ENCODE measurements at places on chromosomes 1 and 21.

DNA sequence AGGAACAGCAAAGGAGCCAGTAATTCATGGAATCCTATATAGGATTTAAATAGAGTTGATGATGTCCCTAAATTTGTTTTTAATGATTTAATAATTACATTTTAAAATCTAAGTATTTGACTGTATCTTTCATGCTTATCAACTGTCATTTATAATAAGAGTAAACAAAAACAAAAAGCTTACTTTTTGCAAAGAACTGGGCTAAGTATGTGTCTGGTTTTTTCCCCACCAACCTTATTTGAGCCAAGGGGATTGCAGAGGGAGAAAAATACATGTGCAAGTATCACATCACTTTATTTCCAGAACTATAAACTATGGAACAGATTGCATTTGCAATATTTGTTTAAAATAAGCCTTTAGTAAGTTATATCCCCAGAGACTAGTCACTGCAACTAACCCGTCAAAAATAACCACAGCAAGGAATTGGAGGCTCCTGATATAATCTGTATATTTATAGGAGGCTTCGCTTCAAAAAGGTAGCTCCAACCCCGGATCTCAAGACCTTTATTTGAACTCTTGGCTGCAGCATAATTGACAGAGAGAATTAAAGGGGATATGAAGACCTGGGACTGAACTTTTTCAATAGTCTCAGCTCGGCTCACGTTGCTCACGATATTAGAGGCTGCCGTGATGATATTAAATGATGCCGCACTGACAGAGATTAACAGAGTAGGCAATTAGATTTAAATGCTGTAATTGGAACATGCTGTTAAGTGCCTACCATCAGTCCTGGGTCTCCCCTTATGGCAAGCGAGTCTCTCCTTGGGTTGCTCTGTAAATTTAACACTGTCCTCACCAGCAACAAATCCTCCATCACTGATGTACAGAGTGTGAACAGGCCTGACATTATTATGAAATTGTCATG, 329.1 kb upstream of the NFIA start:
- no peak for DNase-seq

- no peak for DNase-seq
Observed at GRCh38 chr1:5648410-5649165, 343.6 kb downstream of the NPHP4 start.

DNA sequence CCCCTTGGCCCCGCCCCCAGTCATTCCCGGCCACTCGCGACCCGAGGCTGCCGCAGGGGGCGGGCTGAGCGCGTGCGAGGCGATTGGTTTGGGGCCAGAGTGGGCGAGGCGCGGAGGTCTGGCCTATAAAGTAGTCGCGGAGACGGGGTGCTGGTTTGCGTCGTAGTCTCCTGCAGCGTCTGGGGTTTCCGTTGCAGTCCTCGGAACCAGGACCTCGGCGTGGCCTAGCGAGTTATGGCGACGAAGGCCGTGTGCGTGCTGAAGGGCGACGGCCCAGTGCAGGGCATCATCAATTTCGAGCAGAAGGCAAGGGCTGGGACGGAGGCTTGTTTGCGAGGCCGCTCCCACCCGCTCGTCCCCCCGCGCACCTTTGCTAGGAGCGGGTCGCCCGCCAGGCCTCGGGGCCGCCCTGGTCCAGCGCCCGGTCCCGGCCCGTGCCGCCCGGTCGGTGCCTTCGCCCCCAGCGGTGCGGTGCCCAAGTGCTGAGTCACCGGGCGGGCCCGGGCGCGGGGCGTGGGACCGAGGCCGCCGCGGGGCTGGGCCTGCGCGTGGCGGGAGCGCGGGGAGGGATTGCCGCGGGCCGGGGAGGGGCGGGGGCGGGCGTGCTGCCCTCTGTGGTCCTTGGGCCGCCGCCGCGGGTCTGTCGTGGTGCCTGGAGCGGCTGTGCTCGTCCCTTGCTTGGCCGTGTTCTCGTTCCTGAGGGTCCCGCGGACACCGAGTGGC, at the start of gene SOD1:
TSS of gene SOD1 (plus strand) at position 158 of the 723 bp plus-strand sequence. CDS start at position 235, 77 bp downstream.
- DNase-seq: peak; percentile 96

DNA sequence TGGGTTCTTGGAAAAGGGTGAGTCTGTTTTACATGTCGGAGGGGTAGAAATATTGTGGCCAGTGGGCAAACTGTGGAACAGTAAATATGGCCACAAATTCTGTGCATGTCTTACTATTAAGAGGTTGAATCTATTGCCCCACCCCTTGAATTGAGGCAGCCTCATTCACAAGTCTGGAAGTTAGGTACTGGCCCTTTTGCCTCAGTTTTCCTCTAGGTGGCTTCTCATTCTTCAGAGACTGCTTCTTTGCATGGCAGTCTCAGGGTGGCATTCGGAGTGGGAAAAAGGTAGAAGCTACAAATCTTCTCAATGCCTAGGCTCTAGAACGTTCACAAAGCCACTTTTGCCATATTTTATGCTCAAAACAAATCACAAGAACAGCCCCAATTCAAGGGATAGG, 57.2 kb downstream of the SLC9C2 start:
- no peak for DNase-seq

- DNase-seq: peak; percentile 51
Observed at GRCh38 chr1:215082532-215083382, at the start of gene KCNK2. Gene KCNK2 (plus strand): TSS chr1:215082737. CDS start chr1:215083386, 649 bp downstream.

DNA sequence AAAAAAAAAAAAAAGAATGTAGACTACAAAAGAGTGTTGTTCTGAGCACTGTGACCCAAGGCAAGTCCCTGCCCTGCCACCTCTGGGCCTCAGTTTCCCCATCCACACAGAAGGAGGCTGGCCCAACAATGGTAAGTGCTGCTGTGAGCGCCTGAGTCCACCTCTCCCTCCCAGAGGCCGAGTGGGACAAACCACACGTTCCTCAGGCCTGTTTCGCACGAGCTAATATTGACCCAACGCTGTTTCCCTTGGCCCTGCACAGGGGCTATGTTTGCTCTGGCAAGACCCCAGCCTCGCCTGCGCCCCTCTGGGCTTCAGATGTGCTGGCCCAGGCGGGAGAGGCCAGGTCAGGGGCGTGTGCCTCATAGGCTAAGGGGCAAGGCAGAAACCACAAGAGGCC, 12.6 kb upstream of the LAPTM5 start:
- DNase-seq: no peak

DNA sequence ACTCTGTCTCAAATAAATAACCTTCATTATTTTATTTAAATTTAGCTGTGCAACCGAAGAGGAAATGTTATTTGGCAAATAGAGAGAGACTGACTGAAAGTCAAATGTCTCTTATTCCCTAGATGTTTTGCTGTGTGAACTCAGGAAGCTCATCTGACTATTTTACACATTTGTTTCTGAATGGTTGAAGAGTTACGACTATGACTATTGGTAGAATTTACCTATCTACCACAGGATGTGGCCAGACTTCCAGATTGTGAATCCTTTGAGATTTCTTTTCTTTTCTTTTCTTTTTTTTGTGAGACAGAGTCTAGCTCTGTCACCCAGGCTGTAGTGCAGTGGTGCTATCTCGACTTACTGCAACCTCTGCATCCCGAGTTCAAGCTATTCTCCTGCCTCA, 5.3 kb upstream of the SDE2 start:
- DNase-seq: no peak

DNA sequence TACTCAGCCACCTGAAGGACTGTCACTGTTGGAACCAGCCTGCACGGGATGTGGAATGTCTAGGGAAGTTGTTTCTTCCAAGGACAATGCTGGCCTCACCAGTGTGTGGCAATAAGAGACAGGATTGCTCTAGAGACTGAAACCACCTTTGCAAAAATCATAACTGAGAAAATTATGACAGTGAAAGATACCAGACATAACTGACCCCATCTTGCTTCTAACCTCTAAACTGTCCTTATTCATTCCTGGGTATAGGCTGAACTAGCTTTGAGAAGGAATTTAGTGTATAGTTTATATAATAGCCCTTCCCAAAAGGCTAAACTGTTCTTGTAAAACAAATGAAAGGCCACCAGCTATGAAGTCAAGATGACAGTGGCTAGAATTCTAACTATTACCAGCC, 83.6 kb downstream of the IER5 start:
- DNase-seq: no peak

GRCh38 chr1:215594640-215595039, 27.5 kb downstream of the KCTD3 start:
- no peak for DNase-seq

DNA sequence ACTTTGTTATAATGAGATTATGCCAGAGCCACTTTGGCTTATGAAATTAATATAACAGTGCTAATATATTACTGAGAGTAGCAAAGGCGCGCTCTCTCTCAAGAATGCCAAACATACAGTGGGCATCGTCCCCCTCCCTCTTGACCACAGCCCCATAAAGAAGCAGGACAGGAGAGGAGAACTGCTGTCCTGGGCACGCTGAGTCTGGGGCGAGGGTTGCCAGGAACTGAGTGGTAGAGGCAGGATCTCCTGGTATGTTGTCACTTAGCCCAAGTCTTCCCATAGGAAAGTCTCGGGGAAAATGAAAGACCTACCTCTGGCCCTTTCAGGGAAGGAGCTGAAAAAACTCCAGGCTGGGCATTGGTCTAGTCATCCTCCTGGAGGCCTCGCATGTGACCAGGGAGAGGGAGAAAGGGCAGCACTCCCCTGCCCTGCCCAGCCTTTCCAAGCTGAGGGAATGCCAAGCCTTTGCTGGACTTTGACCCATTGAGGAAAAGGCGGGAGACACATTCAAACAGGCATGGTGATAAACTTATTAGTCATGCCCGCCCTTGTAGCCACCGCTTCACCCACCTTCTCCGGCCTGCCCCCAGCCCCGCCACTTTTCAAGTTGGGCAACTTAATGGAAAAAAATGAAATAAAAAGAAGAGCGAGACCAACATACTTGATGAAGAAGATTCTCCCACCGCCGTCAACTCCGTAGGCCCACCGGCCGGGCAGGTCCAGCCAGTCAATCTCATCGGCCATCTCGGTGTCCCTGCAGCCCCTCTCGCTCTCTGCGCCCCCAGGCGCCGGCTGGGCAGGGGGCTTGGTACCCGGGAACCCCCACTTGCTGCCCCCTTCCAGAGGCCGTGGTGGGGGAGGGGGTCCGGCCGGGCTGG, 17.4 kb upstream of the PLEKHA6 start:
- no peak for DNase-seq

DNA sequence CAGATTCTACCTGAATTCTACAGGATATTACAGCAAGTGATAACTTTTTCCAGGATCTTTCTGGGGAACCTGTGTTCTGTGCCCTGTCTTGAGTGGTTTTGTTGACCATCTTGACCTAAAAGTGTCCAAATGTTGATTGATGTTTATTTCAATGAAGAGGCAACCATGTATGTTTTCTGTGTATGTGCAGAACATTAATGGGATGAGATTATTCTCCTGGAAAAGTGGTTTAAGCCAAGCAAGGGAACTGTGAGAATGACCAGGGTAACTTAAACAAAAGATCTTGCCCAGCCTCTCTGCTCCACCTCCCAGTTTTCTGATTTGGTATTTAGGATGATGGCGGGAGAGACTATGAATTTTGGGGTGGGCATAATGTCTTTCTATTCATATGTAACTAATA, 1.0 kb upstream of the SAMD13 start:
- no peak for DNase-seq

DNA sequence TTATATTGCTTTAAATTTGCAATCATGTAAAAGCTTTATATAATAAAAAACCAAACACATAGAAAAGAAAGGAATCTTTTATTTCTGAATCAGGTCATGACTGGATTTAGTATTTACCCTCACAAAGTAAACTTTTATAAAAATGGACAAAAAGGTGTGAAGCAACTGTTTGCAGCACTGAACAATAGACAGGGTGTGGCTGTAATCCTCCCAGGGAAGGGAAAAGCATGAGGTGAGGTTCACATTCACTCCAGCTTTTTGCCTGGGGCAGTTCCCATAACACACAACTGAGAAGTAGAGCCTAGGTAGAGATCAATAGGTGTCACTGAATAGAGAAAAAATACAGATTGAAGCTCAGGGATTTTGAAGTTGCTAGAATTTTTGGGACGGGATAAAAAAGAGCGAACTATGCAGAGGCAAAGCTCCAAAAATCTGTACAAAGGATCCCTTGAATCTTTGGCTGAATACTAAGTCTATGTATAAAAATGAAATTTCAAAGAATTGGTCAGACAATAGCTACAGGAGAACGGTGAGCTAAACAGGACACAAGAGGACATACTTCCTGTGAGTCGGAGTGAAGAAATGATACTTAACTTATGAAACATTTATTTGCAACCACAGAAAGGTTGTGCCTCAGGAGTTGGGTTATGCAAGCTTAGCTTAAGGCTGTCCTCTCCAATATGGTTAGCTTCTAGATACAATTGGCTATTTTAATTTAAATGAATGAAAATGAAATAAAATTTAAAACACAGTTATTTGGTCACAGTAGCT, 162.0 kb upstream of the ZP4 start:
- no peak for DNase-seq

DNA sequence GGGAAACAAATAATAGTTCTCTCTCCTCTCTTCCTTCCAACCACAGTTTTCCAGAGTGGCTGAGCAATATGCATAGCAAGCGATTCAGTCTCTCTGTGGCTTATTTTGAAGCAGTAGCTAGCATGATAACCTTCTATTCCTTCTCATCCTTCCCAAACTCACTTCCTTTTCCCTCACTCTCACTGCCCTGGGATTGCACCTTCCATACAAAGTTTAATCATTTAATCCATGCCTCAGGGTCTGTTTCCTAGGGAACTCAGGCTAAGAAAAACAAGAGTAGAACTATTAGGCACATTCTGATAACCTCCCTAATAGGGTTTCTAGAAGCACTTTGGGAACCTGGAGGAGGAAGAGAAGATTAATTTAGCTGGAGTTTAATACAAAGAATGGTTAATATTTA, 97.7 kb upstream of the S1PR1 start:
- no peak for DNase-seq

- DNase-seq: no peak
Observed at GRCh38 chr1:76542359-76542758, 324.9 kb upstream of the ST6GALNAC5 start.

DNA sequence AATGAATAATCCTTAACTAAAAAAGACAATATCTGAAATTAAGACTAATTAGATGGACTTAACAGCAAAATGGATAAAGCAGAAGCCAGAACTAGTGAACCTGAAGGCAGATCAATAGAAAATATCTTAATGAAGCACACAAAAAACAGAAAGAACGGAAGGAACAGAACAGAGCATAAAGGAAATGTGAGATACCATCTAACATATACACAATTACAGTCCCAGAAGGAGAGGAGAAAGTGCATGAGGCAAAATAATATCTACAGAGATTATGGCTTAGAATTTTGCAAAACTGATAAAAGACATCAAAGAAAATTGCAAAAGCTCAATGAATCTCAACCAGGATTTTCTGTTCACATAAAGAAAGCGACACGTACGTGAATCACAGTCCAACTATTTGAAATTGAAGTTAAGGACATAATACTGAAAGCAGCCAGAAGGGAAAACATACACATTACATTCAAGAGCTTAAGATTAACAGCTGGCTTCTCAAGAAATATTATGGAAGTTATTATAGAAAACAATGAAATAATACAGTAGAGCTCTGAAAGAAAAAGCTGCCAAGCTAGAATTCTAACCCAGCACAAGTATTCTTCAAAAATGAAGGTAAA, 182.0 kb downstream of the CDC42BPA start:
- no peak for DNase-seq

DNA sequence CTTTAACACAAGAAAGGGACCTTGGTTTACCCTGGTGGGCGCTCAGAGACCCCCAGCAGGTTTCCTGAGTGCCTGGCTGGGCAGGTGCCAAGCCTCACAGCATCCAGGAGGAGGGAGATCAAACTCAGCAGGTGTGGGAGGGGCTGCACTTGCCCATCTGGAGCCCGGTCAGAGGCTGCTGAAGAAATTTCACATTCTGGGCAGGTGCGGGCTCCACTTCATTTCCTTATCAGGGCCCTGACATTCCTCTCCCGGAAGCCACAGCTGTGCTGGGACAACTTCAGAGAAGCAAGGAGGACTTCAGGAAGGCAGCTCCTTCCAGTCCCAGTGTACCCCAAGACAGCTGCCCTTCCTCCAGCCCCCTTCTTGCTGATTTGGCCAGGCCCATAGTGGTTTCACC, 82.9 kb downstream of the ITPKB start:
- DNase-seq: no peak

All from hindlimb muscle (tissue), 1 donor.